ENCODE measurements at places on chromosomes 11 and 22.

DNA sequence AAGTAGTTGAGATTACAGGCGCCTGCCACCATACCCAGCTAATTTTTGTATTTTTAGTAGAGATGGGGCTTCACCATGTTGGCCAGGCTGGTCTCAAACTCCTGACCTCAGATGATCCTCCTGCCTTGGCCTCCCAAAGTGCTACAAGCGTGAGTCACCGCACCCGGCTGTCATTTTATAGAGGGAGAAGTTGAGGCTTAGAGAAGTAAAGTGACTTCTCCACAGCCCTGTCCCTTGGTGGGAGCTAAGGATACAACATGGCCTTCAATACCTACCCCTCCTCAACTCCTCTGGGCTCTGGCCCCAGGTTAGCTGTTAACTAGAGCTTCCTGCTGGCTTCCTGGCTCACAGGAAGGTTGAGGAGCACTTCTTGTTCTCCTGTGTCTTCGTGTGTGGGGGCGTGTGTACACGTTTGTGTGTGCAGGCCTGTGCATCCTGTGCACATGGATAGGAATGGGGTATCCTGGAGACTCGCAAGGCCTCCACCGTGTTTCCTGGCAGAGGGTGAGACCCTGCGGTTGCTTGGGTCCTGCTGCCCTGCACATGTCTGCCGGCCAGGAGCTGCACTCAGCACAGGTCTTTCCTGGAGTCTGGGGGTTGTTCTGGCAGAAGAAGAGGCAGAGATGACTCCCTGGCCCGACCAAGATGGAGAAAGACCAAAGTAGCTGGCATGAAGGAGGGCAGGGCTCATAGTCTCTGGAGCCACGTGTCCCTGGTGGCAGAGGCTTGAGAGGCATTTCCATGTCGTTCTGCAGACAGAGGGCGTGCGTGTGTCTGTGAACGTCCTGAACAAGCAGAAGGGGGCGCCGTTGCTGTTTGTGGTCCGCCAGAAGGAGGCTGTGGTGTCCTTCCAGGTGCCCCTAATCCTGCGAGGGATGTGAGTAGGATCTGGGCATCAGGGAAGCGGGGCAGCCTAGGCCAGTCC, 2.4 kb downstream of the SIDT2 start:
- DNase-seq, result peak; percentile 49

DNA sequence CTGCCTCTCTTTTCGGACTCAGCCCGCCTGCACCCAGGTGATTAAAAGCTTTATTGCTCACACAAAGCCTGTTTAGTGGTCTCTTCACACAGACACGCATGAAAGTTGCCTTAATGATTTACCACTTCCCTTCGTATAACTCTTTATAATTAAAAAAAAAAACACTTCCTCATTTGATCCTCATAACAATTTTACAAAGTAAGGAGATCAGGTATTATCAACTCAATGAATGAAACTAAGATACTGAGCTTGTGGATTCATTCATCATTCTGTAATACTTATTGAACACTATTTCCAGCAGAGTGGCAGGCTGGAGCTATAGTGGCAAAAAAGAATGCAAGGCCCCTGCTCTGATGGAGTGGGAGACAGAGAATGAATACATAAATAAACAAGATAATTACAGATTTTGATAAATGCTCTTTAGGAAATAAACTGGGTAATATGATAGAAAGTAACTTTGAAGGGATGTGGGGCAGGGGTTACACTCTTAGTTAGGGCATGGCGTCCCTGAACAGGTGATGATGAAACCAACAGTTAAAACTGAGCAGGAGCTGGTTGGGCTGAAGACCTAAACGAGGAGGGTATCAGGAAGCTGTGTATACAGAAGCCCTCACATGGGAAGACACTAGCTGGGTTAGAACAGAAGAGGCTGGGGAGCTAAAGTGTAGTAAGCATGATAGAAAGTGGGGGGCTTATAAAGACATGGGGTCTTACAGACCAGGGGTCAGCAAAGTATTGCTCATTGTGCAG, 5.4 kb upstream of the CRTAM start:
- no peak for DNase-seq

DNA sequence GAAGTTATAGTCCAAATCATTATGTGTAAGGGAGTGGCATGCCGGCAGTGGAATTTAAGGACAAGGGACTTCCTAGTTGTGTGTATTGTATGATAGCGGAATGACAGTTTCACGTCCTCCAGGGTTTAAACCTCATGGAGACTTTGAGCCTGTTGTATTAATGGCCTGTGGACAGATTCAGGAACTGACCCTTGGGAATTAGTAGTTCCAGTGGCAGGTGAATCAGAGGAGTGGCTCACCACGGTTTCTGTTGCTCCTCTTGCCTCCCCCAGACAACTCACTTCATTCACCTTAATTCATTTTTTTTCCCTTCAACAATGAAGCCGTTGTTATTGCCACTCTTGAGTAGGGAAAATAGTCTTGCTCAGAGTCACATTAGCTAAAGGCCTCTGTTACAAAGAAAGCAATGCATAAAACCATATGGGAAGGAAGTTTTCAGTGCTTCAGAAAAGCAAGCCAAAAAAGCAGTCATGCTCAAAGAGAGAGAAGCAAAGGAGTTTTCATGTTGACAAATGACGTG, 22.6 kb downstream of the AMOTL1 start:
- peak; percentile 89 for DNase-seq

DNA sequence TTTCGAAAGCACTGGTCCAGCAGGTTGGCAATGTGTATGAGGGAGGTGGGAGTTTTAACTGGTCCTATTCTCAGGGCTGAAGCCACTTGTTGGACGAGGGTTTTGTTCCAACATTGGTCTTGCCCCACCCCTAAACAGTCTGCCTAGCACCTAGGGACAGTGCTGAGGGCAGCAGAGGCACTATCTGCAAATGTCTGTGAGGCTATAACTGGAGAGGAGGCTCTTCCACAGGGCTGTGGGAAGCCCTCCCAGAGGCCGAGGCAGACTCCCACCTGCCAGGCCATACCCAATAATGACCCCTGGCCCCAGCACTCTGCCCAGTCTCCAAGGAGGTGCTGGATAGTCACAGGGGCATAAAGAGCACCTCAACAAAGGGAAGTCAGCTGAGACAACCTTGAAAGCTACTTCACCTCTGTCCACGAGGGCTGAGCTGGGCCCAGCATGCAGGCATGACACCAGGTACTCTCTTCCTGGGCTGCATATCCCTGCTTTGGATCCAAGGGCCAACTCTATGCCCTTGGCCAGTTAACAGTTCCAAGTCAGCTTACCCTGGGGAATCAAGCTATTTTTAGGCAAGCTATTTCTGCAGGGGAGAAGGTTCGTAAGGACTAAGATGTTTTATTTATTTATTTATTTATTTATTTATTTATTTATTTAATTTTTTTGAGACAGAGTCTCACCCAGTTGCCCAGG, 40.2 kb upstream of the SLC25A1 start:
- DNase-seq, result no peak

GRCh38 chr22:50305923-50306566, 1.4 kb downstream of the PLXNB2 start:
- DNase-seq, result peak; percentile 92

DNA sequence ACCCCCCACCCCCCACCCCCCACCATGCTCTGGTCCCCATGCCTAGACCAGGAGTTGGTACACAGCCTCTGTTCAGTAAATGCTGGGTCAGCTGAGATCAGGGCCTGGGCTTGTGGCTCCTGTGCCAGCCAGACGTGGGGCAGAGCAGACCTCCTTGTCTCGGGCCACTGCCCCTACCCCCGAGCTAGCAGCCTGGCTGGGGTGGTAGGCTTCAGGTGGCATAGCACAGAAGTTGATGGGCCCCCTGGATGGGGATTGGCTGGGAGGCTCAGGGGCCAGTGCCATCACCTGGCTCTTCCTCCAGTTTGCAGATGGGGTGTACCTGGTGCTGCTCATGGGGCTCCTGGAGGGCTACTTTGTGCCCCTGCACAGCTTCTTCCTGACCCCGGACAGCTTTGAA, 139.9 kb downstream of the PARVA start:
- DNase-seq, result no peak

DNA sequence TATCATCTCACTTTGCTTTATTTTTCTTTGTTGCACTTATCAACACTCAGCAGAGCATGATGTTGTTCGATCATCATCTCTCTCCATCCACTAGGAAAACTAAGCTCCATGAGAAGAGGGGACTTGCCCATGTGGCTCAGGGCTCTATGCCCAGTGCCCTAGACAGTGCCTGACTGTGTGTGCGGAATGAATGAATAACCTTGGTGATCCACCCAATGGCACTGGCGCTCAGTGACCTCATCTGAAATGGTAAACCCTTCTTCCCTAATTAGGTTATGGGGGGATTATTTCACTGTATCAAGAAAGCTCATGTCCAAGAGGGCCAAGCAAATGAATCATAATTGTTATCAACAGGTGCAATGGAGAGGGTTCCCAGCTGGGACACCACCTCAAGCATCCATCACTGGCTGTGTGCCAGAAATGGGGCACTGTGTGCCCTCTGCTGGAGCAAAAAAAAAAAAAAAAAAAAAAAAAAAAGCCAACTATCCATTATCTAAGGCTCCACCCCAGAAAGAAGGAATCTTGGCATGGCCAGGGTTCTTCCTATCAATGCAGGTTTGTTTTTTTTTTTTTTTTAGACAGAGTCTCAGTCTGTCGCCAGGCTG, 172.6 kb downstream of the LARGE1 start:
- no peak for DNase-seq

DNA sequence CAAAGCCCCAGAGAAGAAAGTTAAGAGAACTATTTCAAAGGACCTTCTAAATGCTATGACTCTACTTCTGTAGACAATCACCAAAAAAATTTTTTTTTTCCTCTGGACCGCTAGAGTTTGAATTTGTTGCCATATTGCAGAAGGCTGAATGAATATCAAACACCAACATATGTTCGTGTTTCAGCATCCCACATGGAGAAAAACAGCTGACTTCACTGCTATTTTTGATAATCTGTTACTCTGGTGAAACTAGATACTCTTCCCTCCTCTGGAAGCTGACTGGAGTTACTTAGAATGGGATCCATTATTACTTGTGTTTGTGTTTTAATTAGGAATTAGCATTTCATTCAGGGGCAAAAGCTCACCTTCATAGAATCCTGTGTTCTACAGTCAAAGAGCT, 447.0 kb downstream of the AASDHPPT start:
- no peak for DNase-seq

DNA sequence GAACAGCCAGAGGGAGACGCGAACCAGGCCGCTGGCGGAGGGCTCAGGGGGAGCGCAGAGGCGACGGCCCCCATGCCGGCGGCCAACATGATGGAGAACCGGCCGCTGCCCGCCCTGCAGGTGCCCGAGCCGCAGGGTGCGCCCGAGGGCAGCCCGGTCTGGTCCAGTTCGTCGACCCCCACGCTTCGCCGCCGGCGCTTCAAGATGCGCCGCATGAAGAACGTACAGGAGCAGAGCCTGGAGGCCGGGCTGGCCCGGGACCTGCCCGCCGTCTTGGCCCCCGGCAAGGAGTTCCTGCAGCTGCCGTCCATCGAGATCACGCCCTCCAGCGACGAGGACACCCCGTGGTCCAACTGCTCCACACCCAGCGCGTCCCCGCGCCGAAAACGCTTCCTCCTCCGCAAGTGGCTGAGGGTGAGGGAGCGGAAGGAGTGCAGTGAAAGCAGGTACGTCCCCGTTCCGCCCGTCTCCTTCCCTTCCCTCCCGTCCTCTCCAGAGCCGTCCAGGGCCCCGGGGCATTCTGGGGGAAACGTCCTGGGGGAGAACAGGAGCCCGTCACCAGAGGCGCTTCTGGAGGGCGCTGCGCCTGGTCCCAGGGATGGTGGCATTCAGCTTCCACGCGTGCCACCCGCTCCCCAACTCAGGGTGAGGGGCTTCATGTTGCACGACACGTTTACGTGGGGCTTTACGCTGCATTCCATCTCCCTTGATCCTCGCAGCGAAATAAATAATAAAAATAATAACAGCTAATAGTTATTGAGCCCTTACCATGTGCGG, 840 bp downstream of the GRAMD1B start:
- DNase-seq, result peak; percentile 72

DNA sequence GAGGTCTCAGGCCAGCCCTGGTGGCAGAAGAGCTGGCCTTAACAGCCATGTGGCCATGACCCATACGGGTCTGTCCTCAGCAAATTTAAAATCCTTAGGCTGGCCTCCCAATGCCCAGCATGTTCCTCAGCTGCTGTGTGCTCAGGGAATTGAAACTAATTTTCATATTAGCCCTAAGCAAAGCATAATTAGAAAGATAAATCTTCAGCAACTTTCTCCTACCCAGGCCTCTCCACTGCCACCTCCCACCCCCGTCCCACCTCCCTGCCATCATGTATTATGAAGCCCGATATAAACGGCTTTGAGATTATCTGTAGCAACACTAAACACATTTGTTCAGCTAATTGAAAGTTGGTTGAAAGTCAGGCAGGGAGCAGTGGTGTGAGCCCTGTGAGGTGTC, 178.8 kb upstream of the NTM start:
- DNase-seq, result no peak

GRCh38 chr11:71252770-71253730, 673 bp upstream of the SHANK2 start:
- DNase-seq, result peak; percentile 87

DNA sequence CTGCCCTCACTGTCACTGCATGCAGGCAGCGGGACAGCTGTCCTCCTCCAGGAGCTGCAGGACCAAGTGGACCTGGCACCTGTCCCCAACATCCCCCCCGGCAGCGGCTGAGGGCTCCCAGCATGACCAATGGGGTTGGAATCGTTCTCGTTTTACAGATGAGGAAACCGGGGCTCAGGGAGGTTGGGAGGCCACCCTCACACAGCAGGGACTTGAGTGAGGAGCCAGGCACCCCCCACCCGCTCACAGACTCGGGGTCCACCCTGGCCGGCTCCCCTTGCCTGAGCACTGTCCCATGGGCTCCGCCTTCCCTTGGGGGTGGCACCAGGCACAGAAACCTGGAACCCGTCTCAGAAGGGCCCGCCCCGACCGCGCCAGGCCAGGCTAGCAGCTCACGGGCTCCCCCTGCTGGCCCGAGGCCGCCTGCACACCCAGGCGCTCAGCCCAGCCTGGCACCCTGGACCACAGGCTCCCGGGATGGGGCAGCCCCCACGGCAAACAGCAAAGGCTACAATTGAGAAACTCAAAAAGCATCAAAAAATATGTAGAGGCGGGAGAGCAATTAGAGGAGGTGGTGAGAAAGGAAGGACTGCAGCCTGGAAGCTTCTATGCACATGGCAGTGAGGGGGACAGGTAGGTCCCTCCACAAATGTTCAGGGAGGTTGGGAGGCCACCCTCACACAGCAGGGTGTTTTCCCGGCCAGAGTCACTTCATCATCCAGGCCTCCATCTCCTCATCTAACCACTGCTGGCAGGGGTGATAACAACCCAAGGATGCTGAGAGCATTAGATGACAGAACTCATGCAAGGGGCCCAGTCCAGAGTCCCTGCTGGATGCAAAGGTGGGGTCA, 12.8 kb downstream of the MACROD1 start:
- peak; percentile 76 for DNase-seq

DNA sequence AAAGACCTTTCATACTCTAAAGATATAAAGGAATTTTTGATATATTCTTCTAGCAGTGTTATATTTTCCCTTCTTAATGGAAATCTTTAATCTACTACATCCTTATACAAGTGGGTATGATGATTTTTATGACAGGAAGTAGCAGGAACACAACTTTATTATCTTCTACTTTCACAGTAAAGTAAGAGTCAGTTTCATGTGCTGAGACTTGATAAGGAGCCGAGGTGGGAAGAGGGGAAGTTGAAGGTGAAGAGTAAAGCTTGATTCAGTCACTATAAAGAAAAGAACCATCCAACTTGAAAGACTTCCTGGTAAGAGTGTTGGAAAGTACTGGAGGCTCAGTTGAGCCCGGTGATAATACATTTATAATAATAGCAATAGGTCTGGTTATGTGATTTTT, 82.1 kb upstream of the PTH start:
- no peak for DNase-seq
